ENCODE measurements at places on chromosomes 2 and 18.

GRCh38 chr2:61993422-61994024 is 88.0 kb downstream of the COMMD1 start:
- DNase-seq = peak; percentile 49

DNA sequence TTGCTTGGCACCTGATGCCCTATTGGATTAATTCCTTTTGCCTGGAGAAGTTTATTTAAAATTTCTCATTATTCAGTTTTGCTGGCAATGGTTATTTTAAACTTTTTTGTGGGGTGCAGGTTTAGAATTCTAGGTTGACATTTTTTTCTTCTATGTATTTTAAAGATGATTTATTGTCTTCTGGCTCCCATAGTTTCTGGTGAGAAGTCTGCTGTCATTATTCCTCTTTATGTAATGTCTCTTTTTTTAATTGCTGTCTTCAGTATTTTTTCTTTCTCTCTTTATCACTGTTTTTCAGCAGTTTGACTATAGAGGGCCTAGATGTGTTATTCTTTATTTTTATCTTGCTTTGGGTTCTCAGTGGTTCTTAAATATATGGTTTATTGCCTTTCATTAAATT is 182.2 kb upstream of the STON1 start:
- DNase-seq = no peak

DNA sequence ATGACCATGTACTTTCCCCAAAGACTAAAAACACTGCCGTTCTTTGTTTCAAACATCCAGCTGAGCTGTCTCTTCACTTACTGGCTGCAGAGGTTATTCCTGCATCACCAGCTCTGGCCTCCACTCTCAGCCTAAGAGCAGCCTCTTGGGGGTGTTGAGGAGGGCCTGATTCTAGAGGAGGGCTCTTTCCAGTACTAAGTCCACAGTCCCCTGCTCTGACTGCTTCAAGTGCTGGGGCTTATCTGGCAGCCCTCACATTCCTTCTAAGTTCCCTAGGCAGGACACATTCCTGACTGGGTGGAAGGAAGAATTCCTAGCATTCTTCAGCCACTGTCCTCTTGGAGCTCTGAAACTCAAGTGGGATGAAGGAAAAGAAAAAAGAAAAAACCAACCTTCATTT is 32.9 kb upstream of the EHBP1 start:
- DNase-seq = no peak

- no peak for DNase-seq
Measured at GRCh38 chr2:234341306-234341985, 155.4 kb downstream of the ARL4C start.

GRCh38 chr2:232861353-232861752 is 8.7 kb upstream of the SNORC start:
- no peak for DNase-seq

DNA sequence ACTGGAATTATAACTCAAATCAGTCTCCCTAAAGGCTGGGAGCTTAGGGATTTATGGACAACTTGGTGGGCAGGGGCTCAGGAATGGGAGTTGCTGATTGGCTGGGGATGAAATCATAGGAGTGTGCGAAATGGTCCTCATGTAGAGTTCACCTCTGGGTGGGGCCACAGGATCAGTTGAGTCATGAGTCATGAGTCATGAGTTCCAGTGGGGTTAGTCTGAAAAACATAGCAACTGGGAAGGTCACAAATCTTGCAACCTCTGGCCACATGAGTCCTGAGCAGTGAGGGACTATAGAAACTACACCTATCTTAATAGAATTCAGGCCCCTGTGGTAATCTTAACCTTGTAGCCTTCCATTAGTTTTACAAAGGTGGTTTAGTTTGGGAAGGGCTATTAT is 383.3 kb downstream of the RBM43 start:
- DNase-seq = no peak

DNA sequence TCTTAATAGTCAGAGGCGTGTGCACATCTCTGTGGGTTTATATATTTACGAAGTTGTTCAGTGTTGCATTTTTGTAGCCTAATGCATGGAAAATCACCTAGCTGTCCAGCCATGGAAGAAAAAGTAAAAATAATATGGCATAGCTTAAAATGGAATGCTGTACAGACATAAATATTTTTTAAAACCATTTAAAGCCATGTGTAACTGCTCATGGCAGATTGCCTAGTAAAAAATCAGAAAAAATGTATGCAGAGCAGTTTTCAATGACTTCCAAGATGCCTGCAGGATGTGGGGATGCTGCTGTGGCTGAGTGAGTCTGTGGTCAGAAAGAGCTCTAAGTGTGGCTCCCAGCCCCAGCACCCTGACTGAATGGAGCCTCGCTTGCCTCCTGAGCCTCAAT is 64.8 kb upstream of the ALKAL2 start:
- no peak for DNase-seq

- DNase-seq = no peak
Measured at GRCh38 chr2:64697297-64698176, 43.8 kb upstream of the SERTAD2 start.

DNA sequence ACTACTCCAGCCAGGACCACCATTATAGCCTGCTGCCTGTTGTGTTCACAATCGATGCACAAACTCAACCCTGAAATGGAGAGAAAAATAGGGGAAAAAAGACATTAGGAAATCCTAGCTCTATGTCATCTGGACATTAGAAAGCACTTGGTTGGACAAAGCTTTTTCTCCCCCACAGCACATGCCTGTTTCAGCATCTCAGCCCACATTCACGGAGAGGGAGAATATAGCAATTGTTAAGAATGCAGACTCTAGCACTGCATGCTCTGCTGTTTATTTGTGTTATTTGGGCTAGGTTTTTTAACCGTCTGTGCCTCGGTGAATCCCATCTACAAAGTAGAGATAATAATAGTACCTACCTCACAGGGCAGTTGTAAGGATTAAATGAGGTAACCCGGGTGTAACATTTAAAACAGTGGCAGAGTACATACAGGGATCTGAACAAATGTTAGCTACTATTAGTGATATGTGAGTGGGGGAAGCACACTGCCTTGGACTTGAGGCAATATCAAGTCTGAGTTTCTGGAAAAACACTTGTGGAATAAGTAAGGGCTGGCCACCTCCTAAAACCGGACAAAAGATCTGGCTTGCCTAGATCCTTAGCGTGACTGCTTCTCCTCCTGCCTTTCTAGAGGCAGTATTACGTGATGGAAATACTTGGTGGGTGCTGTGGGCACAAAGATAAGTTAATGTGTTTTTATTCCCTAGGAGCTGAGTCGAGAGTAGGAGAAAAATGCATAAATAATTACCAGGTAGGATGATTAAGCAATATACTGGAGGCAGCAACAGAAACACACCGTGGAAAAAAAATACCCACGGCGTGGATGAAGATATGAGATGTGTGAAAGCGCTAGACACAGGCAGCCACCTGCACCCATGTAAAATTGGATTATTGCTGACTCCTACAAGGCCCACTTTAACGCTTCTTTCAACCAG is 1.0 kb upstream of the PPP1CB start:
- peak; percentile 15 for DNase-seq

DNA sequence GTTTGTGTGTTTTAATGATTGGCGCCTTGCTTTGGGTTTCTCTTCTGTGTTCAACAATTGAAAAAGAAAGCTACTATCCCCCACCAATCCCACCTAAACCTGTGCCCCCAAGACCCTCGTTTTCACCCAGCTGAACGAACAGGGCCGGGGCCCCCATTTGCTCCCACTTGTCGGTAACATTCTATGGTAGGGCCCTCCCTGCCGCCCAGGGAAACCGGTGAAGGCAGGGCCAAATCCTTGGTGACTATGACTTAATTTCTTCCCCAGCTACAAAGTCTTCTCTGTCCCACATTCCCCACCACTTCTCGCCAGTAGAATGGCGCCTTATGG is 598 bp upstream of the SNRNP200 start:
- DNase-seq = no peak

GRCh38 chr18:50849419-50849821 is 29.5 kb upstream of the ME2 start:
- no peak for DNase-seq

GRCh38 chr2:5691221-5691984 is 781 bp upstream of the SOX11 start:
- no peak for DNase-seq

- DNase-seq = no peak
Measured at GRCh38 chr2:237715459-237715947, 83.1 kb upstream of the RBM44 start.
